ENCODE measurements at places on chromosomes 12 and 14. TPM values are rescaled to one million over a fixed set of nuclear protein-coding genes. Genes with fewer than 3 reads are reported as not detected.

The CNTN1 gene
- 0.11 TPM for polyA plus RNA-seq

The P2RX7 gene
- polyA plus RNA-seq = 0.13 TPM

The RASSF9 gene
- 0.16 TPM for polyA plus RNA-seq

The CLEC7A gene
- polyA plus RNA-seq = not detected

The MAP1LC3B2 gene
- 2.5 TPM for polyA plus RNA-seq

The CLEC4D gene
- not detected for polyA plus RNA-seq

The GPHB5 gene
- polyA plus RNA-seq = not detected

The HCAR3 gene
- polyA plus RNA-seq = not detected

The TAS2R19 gene
- polyA plus RNA-seq = 0.33 TPM

The NXPH4 gene
- polyA plus RNA-seq = 2.8 TPM

The LPAR5 gene
- not detected for polyA plus RNA-seq

The ST8SIA1 gene
- not detected for polyA plus RNA-seq

The ATG2B gene
- 17.1 TPM for polyA plus RNA-seq

The MYH6 gene
- polyA plus RNA-seq = not detected

The OR10A7 gene
- not detected for polyA plus RNA-seq

The PNN gene
- polyA plus RNA-seq = 11.8 TPM

The EML5 gene
- 1.2 TPM for polyA plus RNA-seq

The SERPINA9 gene
- 0.12 TPM for polyA plus RNA-seq

The DHRS2 gene
- 0.16 TPM for polyA plus RNA-seq

The SOX5 gene
- 0.13 TPM for polyA plus RNA-seq

The AVPR1A gene
- not detected for polyA plus RNA-seq

The AQP2 gene
- polyA plus RNA-seq = not detected

The PMEL gene
- 1.8 TPM for polyA plus RNA-seq

The SLC11A2 gene
- 55.4 TPM for polyA plus RNA-seq

The CAND1 gene
- polyA plus RNA-seq = 110 TPM

The KRT84 gene
- not detected for polyA plus RNA-seq

The ESRRB gene
- polyA plus RNA-seq = not detected

The MDM2 gene
- polyA plus RNA-seq = 15.1 TPM

The TTLL5 gene
- polyA plus RNA-seq = 9.9 TPM

The CFAP54 gene
- 0.38 TPM for polyA plus RNA-seq

The POTEM gene
- not detected for polyA plus RNA-seq

The NUP107 gene
- 40.1 TPM for polyA plus RNA-seq

The PPP4R4 gene
- 0.39 TPM for polyA plus RNA-seq

The KRT6C gene
- not detected for polyA plus RNA-seq

The TC2N gene
- 0.05 TPM for polyA plus RNA-seq

The ABHD12B gene
- polyA plus RNA-seq = not detected

The TSPAN19 gene
- polyA plus RNA-seq = not detected

The RND1 gene
- 0.31 TPM for polyA plus RNA-seq
